ENCODE measurements at places on chromosomes 16 and 17. TPM values are rescaled to one million over a fixed set of nuclear protein-coding genes. Genes with fewer than 3 reads are reported as not detected.

The ADORA2B gene
- total RNA-seq = 1.9 TPM

GRCh38 chr17:64356776-64357175 is 33.9 kb downstream of the PECAM1 start:
- DNase-seq = no peak

The CFAP52 gene
- not detected for total RNA-seq

DNA sequence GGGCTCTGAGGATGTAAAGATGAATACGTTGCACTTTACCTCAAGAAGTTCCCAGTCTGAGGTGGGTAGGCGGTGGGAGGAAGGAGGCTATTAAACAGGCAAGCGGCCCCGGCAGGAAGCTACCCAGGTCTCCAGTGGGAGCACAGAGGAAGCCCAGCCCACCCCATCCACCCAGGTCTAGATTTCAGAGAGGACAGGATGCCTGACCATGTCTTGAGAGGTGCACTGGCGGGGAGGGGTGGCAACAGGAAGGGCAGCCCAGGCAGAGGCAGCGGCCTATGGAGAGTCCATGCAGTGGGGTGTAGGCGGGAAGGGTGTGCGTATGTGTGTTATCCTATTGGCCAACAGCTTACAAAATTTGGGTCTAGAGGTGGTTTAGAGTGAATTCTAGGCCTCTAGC is 13.9 kb downstream of the SARM1 start:
- no peak for DNase-seq

Measured in activated CD4-positive, alpha-beta T cell treated with anti-CD3 and anti-CD28 coated beads, Interleukin-2, amount 10 ng/mL, durations not matched to agents 24 days and 14 days (primary cell).